NCI-H774 (cell line): ENCODE measurements at places on chromosomes 7 and 10.

- DNase-seq, result no peak
Observed at GRCh38 chr7:150716368-150716767, at the start of gene GIMAP1. Gene GIMAP1 (plus strand): TSS chr7:150716613. CDS start chr7:150719048, 2,435 bp downstream.

- DNase-seq, result no peak
Observed at GRCh38 chr7:87759501-87759900, 116.7 kb downstream of the SLC25A40 start.

GRCh38 chr7:97506728-97507127 is 225.2 kb upstream of the TAC1 start:
- no peak for DNase-seq

GRCh38 chr10:90998733-90999511 is 78.0 kb upstream of the ANKRD1 start:
- no peak for DNase-seq

GRCh38 chr7:139722604-139723003 is 55.2 kb downstream of the HIPK2 start:
- no peak for DNase-seq

DNA sequence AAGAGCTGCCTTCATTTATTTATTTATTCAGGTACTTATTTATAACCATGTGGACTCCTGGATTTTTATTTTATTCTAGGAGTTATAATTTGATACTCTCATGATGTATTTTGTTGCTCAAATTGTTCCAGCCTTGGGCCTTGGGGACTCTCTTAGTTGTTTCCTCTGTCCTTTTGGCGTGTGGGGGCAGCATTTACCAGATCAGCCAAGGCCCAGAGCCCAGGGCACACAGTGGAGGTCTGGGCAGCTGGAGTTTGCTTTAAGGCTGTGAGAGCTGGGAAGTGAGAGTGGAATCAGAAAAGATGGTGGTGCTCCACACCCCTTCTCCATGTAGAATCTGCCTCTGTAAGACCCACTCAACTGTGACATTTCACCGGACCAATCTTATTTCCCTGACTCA is 398.9 kb downstream of the RPS24 start:
- no peak for DNase-seq

- DNase-seq, result no peak
Observed at GRCh38 chr7:151317936-151318335, 23.7 kb upstream of the NUB1 start.

GRCh38 chr10:94803307-94803706 is 40.8 kb downstream of the CYP2C19 start:
- DNase-seq, result no peak

- DNase-seq, result no peak
Observed at GRCh38 chr10:46528171-46528671, 28.2 kb downstream of the GPRIN2 start.

DNA sequence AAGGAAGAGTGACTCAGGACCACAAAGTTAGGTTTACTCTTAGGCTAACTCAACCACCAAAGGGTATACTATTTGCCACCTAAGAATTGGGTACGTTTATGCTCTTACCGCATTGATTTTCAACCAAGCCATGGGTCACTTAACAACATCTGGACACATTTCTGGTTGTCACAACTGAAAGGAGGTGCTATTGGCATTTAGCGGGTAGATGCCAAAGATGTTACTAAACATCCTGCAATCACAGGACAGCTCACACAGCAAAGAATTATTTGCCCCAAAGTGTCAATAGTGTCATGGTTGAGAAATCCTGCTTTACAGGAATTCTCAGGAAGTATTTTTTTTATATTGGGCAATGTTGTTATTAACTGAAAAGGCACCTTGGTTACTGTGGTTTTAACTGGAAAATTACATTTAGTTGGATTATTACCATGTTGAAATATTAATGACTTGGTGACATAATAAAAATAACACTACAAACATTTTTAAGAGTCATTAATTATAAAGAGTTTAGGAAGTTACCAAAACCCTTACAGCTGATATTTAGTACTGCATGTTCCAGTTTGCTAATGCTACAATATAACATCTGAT is 185.0 kb upstream of the TMEM196 start:
- DNase-seq, result no peak

DNA sequence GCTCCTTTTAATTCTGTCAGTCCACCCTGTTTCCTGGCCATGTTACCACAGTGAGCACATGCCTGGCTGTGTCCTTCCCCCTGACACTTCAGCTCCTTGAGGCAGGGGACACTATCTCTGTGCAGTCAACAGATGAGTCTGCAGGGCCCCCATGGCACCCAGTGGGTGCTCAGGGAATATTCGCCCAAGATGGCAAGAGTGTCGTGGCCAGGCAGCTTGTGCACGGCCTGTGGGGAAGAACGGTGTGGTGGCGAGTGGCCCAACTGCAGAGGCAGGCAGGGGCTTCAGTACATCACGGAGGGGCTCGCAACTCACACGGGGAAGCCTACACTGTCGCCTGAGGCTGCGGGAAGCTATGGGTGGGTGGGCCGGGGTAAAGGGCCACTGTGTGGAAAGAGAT is 91.1 kb downstream of the TRRAP start:
- DNase-seq, result no peak

DNA sequence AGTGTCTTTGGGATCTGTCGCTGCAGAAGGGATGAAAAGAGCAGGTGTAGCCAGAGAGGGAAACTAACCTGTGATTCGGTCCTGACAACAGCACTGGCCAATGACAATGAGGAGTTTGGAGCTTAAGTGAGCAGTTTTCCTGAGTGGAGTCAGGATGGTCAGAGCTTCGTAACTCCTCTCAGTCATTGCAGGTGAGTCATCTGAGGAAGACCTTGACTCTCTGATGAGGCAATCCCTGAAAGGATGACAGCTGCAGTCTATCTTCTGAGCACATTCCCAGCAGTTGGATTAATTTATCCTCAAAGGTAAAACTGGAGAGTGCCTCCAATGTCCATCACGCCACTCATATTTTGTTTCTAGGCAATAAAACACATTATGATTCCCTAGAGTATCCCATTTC is 401.9 kb downstream of the POM121L12 start:
- DNase-seq, result no peak

- DNase-seq, result no peak
Observed at GRCh38 chr10:6543431-6544005, 36.6 kb downstream of the PRKCQ start.

- no peak for DNase-seq
Observed at GRCh38 chr10:102281102-102281487, 35.8 kb downstream of the GBF1 start.

- DNase-seq, result no peak
Observed at GRCh38 chr7:2637505-2638223, 5.9 kb downstream of the TTYH3 start.

- DNase-seq, result no peak
Observed at GRCh38 chr10:34567659-34568253, 247.3 kb downstream of the PARD3 start.

DNA sequence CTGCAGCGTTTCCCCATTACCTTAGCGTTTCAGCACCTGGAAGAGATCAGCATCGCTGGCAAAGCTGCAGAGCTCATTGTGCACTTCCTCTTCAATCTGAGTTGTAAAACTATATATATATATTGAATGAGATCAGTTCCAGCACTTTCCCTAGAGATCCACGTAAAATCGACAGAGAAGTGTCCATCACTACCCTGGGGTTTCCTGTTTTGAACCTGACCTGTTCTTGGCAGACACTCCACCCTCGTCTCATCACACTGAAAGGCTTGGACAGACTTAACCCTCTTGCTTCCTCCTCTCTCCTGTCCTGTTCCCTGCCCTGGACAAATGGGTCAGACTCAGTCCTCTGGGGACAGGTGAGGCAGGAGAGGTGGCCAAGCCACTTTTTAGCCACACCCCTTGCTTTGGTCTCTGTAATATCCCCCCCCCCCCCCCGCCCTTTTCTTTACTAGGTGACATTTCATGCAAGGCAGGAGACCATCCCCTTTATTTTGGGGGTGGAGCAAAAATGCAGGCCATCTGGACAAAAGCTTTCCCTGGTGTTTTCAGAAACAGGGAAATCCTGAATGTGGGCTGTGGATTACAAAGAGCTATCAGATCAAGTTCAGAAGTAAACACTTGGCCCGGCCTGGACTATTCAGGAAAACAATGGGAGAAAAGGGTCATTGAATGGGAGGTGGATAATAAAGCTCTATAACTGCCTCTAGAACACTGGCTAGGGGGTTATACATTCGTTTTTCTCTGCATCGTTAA is 83.7 kb upstream of the KDM7A start:
- peak; percentile 85 for DNase-seq

- no peak for DNase-seq
Observed at GRCh38 chr10:22693860-22694259, 20.5 kb downstream of the PIP4K2A start.

DNA sequence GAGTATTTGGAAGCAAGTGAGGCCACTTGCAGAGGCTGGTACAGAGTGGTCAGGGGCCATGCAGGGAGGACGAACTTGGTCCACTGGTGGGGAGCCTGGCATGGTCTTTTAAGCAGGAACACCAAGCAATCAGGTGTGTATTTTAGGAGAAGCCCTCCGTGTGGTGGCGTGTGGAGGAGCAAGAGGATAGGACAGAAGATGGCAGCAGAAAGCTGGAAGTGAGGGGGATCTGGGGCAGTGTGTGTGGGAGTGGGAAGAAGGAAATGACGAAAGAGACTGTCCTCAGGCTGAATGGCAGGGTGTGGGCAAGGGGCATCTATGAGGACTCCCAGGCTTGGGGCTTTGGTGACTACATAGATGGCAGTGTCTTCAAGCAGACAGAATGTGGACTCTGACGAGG is 51.2 kb downstream of the TEX36 start:
- DNase-seq, result no peak

- DNase-seq, result no peak
Observed at GRCh38 chr10:75356484-75356883, 45.1 kb downstream of the ZNF503 start.

- DNase-seq, result peak; percentile 48
Observed at GRCh38 chr7:141076377-141076776, 2.5 kb downstream of the TMEM178B start.
